ENCODE measurements at places on chromosomes 5 and 9. TPM values are rescaled to one million over a fixed set of nuclear protein-coding genes. Genes with fewer than 3 reads are reported as not detected.

SLCO6A1 gene
- polyA plus RNA-seq, result not detected

RNF130 gene
- polyA plus RNA-seq, result 39.5 TPM

ARL14EPL gene
- not detected for polyA plus RNA-seq

CREB3 gene
- 37.9 TPM for polyA plus RNA-seq

MYOT gene
- polyA plus RNA-seq, result 2.1 TPM

PCDHB5 gene
- 0.31 TPM for polyA plus RNA-seq

HTR1A gene
- polyA plus RNA-seq, result not detected

ZNF454 gene
- 0.87 TPM for polyA plus RNA-seq

NUTM2G gene
- polyA plus RNA-seq, result not detected

FAM193B gene
- polyA plus RNA-seq, result 106 TPM

CDC25C gene
- polyA plus RNA-seq, result 0.75 TPM

TAF1L gene
- not detected for polyA plus RNA-seq

ARHGEF37 gene
- polyA plus RNA-seq, result 9.3 TPM

SPATA31D4 gene
- polyA plus RNA-seq, result not detected

GAPT gene
- polyA plus RNA-seq, result 0.68 TPM

PCA3 gene
- not detected for polyA plus RNA-seq

CTXN3 gene
- not detected for polyA plus RNA-seq

IRX4 gene
- polyA plus RNA-seq, result not detected

BASP1 gene
- polyA plus RNA-seq, result 8.7 TPM

C9 gene
- not detected for polyA plus RNA-seq

IL11RA gene
- 4.4 TPM for polyA plus RNA-seq

TLR4 gene
- polyA plus RNA-seq, result 3.1 TPM

VLDLR gene
- polyA plus RNA-seq, result 7.0 TPM

CARTPT gene
- polyA plus RNA-seq, result 6.8 TPM

GCNT4 gene
- 1.5 TPM for polyA plus RNA-seq

PLAC8L1 gene
- polyA plus RNA-seq, result not detected

GRIN1 gene
- 0.25 TPM for polyA plus RNA-seq

TNC gene
- polyA plus RNA-seq, result 6.1 TPM

MLANA gene
- polyA plus RNA-seq, result not detected

APC gene
- 2.4 TPM for polyA plus RNA-seq

SCGB3A1 gene
- not detected for polyA plus RNA-seq

ST8SIA4 gene
- 1.1 TPM for polyA plus RNA-seq

IRX2 gene
- polyA plus RNA-seq, result 8.6 TPM

DEPDC1B gene
- polyA plus RNA-seq, result 1.7 TPM

PSAT1 gene
- polyA plus RNA-seq, result 13.4 TPM

TOR4A gene
- 6.0 TPM for polyA plus RNA-seq

SLC1A1 gene
- 2.7 TPM for polyA plus RNA-seq

NR4A3 gene
- polyA plus RNA-seq, result 4.9 TPM

AGXT2 gene
- polyA plus RNA-seq, result not detected

STARD4 gene
- polyA plus RNA-seq, result 15.0 TPM

Data from stomach (tissue), 19 donors.